ENCODE measurements at places on chromosomes 2 and 18.
A peak's percentile ranks its signal among the peaks of the same experiment; 100 is the strongest.

DNA sequence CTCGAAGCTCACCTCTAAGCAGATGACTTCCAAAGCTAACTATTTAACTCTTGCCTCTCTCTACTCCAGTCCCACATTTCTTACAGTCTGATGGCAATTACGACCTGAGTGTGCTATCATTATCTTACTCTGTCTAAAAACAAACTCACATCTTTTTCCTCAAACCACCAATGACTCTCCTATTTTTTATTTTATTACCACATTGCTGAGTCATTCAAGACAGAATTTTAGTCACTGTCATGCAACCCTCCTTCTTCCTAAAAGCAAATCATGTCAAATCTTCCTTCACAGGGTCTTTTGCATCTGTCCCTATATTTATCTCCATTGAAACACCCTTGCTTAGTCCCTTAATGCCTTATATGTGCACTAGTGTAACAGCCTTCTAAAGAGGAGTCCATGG is 34.6 kb upstream of the C2orf15 start:
- DNase-seq, result peak; percentile 4

GRCh38 chr2:147773479-147773878 is 71.3 kb upstream of the ACVR2A start:
- no peak for DNase-seq

DNA sequence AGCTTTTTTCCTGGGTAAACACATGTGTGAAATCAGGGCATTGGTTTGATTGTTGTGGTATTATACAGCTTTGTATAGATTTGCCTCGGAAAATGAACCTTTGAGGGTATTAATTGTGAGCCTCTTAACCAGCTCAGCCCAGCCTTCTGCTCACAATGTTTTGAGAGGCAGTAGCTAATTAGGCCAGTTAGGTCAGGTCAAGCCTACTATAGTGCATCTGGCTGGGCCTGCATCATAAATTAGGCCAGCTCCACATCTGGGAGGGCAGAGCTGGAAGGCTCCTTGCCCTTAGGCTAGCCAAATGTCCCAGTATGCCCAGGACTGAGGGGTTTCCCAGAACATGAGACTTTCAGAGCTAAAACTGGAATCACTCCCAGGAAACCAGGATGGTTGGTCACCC is 43.0 kb downstream of the LRATD1 start:
- DNase-seq, result no peak

- DNase-seq, result no peak
These were observed 102.7 kb downstream of the MYO1B start for GRCh38 chr2:191347881-191348280.

- peak; percentile 73 for DNase-seq
These were observed 34.1 kb upstream of the RMDN2 start for GRCh38 chr2:37890893-37891495.

GRCh38 chr18:59570796-59571195 is 126.4 kb downstream of the CCBE1 start:
- no peak for DNase-seq

DNA sequence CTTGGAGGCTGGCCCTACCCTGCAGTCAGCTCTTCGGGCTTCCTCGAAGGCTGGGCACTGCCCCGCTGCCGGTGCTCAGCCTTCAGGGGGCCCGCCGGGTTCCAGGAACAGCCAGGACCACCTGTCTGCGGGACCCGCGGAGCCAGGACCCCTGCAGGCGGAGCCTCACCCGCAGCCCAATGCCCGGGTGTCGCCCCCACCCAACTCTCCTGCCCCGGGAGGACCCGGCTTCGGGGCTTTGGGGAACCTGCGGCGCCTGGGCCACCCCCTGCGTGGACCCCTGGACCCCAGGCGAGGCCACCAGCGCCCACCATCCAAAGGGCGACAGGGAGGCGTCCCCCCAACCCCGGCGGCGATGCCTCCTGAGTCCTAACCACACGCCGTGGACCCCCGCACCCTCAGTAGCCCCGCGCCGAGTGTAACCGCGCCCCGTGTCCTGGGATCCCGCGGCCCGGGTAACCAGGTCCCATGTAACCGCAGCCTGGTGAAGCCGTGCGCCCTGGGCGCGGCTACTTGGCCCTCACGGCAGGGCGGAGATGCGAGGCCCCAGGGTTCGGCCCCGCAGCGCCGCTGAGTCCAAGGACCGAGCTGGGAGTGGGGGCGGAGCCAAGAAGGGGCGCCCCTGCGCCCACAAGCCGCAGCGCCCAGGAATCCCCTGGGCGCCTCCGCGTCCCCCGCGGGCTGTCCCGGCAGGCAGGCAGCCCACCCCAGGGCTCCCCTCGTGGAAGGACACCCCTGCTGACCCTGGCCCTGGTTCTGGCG is 11.0 kb upstream of the UBE2F start:
- no peak for DNase-seq

DNA sequence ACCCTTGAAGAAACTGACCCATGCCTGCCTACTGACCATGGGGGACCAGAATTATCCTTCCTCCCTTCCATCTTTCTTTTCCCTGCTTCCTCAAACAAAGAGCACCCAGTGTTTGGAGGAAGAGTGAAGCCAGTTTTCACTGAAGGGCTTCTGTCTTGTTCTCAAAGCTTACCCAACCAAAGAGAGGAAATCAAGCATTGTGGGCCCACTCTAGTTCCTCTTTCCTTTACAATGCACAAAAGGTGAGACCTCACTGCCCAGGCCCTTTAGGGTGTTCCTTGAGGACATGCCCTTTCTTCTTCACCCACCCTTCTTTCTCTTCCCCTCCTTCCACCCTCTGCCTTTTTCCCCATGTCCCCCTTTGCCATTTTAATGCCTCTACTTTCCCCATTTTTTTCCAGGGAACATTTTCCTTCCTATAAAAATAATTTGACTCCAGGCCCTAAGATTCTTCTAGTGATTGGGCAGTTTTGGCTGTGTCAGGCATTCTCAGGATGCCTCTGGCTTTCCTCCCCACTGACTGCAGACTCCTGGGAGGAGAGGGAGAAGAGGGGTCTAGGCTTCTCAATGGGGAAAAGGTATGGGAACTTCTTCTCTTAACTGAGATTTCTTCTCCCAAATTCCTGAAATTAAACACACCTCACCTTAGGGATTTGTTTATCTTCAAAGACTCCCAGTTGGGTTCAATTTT is 126.6 kb upstream of the RMDN2 start:
- DNase-seq, result no peak

- DNase-seq, result no peak
These were observed 8.9 kb upstream of the SESTD1 start for GRCh38 chr2:179273461-179273962.

GRCh38 chr18:48993586-48993985 is 42.8 kb upstream of the SMAD7 start:
- DNase-seq, result no peak

DNA sequence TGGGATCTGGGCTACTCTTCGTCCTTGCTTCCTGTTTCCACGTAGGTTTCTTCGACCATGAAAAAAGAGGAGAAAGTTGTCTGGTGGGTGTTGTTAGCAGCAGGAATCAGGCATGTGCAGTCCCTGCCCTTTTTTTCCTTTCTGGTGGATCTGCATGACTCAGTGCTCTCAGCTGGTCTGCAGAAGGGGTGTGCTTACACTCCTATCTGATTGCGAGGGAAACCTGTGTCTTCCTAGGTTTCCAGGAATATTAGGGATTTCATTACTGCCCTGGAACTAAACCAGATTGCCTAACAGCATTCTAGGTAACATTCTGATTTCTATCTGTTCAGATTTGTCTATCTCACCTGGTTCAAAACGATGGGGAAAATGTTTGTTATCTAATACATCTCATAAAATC is 174.3 kb downstream of the CCDC102B start:
- DNase-seq, result peak; percentile 23

- peak; percentile 67 for DNase-seq
These were observed 134.9 kb upstream of the CHAC2 start for GRCh38 chr2:53632714-53633113.

DNA sequence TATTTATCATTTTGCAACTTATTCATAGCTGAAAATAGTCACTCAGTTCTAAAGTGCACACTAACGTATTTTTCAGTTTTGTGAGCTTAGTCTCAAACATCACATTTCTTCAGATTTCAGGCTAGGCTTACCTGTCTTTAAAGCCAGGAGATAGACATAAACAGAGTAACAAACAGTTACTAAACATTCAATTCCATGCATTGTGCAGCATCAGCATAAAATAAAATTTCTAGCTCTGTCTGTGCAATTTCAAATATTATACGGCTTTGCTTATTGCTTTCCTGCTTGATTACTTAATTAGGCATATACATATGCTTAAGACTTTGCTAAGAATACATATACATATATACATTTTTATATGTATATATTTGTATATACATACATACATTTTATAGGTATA is 637.0 kb downstream of the NR4A2 start:
- no peak for DNase-seq

- DNase-seq, result no peak
These were observed 116.4 kb upstream of the PPP1CB start for GRCh38 chr2:28635191-28635611.

DNA sequence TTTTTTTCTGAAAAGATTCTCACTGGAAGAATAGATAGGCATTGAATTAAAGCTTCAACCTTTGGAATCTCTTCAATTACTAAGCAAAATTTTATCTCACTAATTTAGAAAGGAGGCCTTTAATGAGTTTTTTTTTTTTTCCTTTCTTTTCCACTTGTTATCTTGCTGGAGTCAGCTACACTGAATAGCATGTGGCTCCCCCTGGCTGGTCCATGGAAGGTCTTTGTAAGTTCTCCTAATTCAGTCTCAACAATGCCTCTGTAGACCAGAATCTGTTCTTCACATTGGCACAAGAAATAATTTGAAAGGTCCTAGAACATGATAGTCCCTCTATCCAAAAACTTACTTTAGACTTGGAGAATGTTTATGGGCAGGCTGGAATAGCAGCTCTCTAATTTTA is 24.2 kb upstream of the SCN1A start:
- no peak for DNase-seq

GRCh38 chr2:98872526-98872925 is 63.5 kb downstream of the CRACDL start:
- DNase-seq, result no peak

All from MCF 10A (cell line).